ENCODE measurements at places on chromosomes 5 and 9. TPM values are rescaled to one million over a fixed set of nuclear protein-coding genes. Genes with fewer than 3 reads are reported as not detected.

The CTNND2 gene
- 0.39 TPM for total RNA-seq

The PTGR1 gene
- total RNA-seq, result 105 TPM

The PCDH1 gene
- 12.7 TPM for total RNA-seq

The HRCT1 gene
- 1.7 TPM for total RNA-seq

The TMEM252 gene
- total RNA-seq, result not detected

DNA sequence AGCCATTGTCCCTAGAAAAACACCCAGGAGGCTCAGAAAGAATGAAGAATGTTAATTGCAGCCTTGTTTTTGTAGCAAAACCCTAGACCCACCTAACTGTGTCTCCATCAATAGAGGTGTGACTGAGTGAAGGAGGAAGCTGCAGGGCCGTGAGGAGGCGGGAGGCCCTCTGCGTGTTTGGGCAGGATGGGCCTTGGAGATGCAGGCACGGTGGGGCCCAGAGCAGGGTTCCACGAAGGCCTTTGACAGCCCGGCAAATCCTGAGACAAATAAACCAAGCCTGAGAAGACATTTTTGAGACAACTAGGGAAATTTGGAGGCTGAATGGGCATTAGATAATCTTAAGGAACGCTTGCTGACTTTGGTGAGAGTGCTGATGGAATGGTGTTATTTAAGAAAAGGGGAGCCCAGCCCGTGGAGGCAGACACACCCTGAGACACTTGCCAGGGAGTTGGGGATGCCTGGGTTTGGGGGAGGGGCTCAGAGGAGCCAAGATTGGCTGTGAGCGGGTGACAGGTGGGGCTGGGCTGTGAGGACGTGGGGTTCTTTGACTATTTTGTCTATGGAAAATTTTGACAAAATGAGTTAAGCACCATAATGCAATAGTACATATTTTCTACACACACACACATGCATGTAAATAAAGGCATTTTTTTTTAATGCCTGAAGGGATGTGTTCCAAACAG lies 48.8 kb downstream of the BARX1 start:
- DNase-seq, result no peak

- DNase-seq, result no peak
Measured at GRCh38 chr5:18551716-18552115, 917.5 kb downstream of the TAF11L14 start.

- no peak for DNase-seq
Measured at GRCh38 chr5:135417083-135417482, 18.1 kb upstream of the MACROH2A1 start.

GRCh38 chr9:99457406-99457805 lies 235.3 kb downstream of the SEC61B start:
- no peak for DNase-seq

- DNase-seq, result no peak
Measured at GRCh38 chr9:83992407-83992806, 11.8 kb downstream of the RMI1 start.

GRCh38 chr9:126301985-126302603 lies 24.5 kb upstream of the MVB12B start:
- peak; percentile 69 for DNase-seq

GRCh38 chr9:93087971-93088655 lies 7.9 kb upstream of the CARD19 start:
- DNase-seq, result no peak

DNA sequence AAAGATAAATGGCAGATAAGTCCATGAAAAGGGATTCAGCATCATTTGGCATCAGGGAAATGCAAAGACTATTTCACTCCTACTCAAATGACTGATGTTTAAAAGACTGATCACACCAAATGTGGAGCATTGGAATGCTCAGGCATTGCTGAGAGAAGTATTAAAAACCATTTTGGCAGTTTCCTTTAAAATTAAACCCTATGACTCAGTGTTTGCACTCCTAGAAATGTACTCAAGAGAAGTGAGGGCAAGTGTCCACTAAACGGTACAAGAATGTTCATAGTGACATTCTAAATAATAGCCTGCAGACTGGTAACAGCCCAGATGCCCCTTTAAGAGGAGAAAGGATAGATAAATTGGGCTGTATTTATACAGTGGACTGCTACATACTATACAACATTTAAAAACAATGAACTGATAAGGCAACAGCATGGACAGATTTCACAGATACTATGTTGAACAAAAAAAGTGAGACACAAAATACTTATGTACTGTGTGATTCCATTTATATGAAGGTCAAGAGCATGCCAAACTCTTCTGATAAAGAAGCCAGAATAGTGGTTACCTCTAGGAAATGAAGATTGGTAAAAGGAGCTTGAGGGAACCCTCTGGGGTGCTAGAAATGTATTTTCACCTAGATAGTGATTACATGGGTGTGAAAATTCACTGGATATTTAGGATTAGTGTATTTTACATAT lies 24.6 kb downstream of the APC start:
- no peak for DNase-seq

DNA sequence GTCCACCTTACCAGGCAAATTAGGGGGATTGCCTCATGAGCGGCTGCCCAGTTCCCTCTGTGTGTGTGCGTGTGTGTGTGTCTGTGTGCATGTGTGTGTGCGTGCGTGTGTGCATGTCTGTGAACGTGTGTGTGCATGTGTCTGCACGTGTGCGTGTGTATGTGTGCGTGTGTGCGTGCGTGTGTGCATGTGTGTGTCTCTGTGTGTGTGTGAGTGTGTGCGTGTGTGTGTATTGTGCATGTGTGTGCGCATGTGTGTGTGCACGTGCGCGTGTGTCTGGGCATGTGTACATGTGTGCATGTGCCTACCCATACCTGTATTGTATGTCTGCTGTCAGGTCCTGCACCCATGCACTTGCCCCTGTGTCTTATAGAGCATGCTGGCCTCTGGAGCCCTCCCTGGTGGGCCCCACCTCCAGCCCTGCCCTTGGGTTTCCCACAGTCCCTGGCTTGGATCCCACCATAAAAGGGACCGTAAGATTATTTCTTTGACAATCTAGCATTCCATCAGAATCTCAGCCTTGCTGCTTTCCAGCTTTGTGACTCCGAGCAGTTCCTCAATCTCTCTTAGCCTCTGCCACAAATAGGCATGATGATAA lies 9.3 kb downstream of the PSD2 start:
- no peak for DNase-seq

DNA sequence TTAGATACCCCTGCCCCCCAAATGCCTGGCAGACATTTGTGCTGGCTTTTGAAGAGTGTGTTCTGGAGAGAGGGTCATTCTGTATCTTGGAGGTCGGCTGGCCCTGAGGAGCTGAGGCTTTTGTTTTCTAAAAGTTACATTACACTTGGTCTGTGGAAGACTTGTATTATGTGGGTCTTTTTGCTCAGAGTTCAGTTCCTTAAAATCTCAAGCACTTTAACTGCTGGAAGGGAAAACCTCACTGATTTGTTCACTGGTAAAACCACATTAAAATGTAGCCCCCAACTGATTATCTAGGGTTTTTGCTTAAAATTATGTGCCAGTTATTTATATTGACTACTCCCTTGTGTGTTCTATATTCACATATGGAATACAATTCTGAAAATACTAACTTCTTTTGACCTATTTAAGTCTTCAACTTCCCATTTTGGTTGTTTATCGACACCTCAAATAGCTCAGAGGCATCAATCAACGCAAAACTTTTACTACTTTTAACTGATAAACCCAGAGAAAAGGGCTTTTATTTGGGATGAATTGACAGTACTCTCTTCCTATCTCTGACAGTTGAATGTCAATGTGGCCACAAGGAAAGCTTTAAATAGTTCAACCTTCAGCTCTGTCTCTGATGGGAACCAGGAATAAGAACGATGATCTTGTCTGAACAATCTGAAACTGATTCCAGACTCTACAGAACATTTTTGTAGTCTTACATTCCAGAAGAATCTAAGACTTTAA lies 54.0 kb upstream of the MAP3K1 start:
- DNase-seq, result no peak

GRCh38 chr5:97529354-97529985 lies 346.4 kb upstream of the RIOK2 start:
- no peak for DNase-seq

DNA sequence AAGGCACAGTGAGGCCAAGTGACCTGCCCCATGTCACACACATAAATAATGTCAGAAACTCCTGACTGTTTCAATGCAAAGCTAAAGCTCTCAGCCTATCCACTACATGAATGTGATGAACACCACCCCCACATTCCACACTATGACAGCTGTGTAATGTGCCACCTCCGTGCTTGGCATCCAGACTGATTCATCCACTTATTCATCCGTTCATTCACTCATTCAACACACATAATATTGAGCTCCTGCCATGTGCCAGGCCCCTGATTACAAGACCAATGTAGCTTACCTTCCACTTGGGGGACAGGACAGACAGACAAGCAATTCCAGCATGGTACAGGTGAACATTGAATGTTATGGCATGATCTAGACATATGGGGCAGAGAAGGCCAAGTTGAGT lies 46.2 kb upstream of the FABP6 start:
- no peak for DNase-seq

- DNase-seq, result no peak
Measured at GRCh38 chr5:14757850-14758249, 93.3 kb downstream of the OTULIN start.

DNA sequence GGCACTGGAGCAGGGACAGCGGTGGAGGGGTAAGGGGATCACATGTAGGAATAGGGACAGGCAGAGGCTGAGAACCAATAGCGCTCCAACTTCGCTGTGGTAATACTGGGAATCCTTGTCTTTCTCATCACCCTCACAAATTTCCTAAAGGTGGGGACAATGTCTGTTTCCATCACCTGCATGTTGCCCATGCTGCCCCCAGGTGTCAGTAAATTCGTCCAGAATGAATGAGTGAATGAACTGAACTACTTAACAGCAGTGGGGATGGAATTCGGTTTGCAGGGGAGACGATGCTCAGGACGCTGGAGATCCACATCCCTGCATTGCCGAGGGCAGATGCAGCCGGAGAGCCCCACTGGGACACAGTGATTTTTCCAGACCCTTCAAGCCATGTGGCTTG lies 129.9 kb downstream of the PDZD2 start:
- no peak for DNase-seq

GRCh38 chr9:86926145-86926544 lies 21.2 kb downstream of the GAS1 start:
- DNase-seq, result no peak

All from adrenal gland (tissue), 19 donors.